ENCODE measurements at places on chromosomes 12 and 14.
A peak's percentile ranks its signal among the peaks of the same experiment; 100 is the strongest.

- no peak for DNase-seq
Measured at GRCh38 chr14:39265806-39266524, 32.2 kb downstream of the MIA2 start.

- no peak for DNase-seq
Measured at GRCh38 chr12:103687253-103687652, 100.2 kb downstream of the STAB2 start.

DNA sequence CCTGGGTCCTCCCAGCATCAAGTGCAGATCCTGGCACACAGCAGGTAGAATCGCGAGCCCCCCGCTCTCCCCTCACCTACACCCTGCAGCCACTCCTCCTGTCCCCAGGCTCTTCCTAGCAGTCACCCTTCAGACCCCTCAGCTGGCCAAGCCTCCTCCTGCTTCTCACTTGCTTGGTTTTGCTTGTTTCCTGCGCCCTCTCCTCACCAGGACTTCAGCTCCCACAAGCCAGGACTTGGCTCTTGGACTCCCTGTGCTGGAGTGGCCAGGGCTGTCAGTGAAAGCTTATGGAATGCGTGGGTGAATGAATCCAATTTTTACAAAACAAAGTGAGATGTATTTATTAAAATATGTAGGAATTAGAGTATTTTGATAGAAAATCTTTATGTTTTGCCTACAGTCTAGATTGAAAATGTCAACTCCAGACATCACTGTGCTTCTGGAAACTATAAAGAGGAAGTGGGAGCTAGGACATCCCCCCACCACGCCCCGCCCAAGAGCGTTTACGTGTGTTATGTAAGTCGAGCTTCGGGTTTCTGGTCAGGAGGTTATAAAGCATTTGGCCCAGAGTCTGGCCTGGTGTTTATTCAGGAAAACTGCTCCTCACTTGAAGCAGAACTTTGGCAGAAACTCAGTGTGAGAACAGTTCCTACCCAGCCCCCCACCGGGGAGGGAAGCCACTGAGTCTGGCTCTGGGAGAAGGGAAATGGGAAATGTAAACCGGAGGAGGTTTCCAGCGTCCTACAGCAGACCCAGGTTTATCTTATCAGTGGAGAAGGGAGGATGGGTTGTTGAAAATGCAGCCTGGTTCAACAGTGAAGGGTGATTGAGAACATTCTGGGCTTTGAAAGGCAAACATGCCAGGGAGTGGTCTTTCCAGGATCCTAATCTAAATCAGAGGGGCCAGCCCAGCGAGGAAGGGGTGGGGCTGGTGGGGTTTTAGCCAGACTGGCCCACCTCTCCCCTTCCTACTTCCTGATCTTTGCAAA is 8.8 kb downstream of the ALDH2 start:
- no peak for DNase-seq

DNA sequence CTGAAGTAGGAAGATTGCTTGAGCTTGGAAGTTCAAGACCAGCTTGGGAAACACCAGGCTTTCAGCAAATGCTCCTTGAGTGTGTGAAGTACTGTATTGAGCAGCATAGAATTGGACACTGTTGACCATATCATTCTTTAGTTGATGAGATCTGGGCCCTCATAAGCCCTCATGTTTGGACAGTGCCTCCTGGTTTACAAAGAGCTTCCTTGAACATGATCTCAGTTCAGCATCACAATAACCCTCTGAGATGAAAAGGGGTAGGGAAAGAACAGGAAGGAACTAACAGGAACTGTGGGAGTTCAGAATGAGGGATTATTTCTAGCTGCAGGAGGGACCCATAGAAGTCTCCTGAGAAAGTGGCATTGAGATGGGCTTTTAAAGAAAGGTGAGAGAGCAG is 153.2 kb downstream of the C12orf75 start:
- DNase-seq: no peak

DNA sequence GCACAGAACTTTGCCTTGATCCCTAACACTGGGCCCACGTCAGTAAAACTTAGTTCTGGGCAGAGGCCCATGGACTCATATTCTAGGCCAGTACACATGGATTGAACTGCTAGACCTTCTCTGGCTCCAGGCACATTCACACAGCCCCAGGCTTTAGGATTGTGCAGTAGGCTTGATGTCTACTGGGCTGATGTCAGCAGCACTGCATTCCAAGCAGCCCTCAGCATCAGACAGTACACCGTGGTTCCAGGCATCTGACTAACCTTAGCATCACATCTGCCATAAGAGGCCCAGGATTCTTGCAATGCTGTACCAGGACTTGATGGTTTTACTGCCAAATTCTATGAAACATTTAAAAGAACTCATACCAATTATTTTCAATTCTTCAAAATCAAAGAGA is 301.9 kb downstream of the CCER1 start:
- DNase-seq: no peak

DNA sequence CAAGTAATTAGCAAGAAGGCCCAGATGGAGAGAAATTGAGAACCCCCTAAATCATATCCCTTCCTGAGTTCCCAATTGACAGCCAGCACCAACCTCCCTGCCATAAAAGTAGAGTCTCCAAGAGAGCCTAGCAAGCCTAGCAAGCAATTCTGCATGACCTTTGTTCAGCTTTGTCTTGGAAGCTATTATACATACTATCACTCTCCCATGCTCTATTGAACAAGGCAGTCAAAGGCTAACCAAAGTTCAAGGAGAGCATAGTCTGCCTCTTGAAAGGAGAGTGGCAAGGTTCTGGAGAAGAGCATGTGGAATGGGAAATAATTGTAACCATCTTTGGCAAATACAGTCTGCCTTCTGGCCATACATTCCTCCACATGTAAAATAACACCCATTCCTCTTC is 7.8 kb downstream of the ACOT4 start:
- no peak for DNase-seq

DNA sequence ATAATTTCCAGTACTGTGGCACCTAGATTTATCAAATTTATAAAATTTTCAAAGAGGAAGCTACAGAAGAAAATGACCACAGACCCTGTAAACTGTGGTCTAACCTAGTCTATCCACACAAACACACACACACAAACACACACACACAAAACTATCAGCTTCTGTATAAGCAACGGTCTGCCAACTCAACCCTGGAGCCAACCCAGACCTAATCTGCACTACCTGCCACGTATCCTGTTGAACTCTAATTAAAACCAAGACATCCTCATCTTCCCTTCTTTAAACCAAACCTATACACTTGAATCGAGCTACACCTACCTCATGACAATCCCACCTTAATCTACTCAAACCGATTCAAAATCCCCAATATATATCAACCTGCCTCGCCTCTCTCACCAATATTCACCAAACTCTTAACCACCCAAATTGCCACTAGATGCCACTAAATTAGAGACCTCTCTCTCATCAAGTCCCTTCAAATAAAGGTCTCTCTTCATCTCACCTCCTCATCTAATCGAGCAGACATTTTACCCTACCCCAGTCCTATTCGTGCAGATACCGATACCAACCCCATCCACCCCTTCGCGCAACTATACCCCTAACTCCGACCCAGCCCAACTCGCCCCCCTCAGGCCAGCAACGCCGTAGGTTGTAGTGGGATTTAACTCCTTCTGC is 808 bp downstream of the ACIN1 start:
- DNase-seq: no peak

- DNase-seq: no peak
Measured at GRCh38 chr12:94689002-94689645, 38.8 kb upstream of the TMCC3 start.

- no peak for DNase-seq
Measured at GRCh38 chr14:23181946-23182345, 1.5 kb downstream of the SLC7A8 start.

GRCh38 chr14:37623426-37623951 is 28.1 kb downstream of the TTC6 start:
- DNase-seq: no peak

GRCh38 chr12:79098530-79098929 is 234.0 kb downstream of the SYT1 start:
- DNase-seq: no peak

- no peak for DNase-seq
Measured at GRCh38 chr12:80512781-80513180, 68.7 kb downstream of the PTPRQ start.

DNA sequence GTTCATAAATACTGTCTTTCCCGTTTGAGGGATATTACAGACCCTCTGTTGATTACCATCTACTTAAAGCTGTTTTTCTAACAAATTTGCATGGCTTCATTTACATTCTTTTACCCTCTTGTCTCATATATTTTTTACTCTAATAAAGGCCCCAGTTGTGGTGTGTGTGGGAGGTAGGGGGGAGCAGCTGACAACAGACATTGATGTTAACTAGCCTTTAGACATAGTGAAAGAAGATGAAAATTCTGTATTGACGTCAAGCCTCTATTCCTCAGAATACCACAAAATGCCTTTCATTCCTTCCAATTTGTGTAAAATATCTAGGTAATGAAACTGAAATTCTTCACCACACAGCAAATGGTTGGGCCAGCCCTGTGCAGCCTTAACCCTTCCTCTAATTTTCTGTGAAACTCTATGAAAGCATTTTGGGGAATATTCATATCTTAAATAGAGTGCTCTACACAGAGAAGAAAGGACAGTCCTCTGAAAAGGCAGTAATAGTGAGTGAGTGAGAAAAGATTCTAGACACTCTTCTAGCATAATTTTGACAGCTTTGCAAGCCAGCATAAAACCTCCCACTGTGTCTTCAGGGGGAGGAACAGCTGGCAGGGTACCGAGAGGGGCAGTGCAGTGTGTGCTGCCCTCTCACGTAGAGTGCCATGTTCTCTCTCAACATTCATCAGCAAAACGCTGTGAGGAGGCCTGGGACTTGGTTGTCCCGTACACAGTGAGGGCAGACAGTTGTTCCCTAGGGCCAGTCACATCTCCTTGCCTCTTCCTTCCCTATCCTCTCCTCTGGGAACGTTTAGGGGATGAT is 20.1 kb upstream of the CERS5 start:
- no peak for DNase-seq

GRCh38 chr14:78688503-78688902 is 518.3 kb downstream of the NRXN3 start:
- DNase-seq: no peak

GRCh38 chr12:6552140-6552551 is 3.7 kb downstream of the IFFO1 start:
- DNase-seq: no peak

DNA sequence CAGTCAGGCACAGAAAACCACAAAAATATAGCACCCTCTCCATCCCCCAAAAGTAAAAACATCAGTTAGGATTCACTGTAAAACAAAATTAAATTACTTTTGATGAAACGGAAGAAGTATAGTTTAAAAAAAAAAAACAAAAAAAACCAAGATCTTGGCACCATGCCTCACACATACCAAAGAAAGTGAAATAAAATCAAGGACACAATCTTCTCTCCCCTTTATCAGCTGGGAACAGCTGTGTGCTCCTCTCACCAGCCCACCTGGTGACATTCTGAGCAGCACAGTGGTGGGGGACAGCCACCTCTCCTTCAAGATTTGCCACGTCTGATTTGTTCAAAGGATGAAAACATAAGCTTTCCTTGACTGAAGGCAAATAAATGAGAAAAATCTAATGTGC is 55.5 kb downstream of the ESR2 start:
- DNase-seq: no peak

DNA sequence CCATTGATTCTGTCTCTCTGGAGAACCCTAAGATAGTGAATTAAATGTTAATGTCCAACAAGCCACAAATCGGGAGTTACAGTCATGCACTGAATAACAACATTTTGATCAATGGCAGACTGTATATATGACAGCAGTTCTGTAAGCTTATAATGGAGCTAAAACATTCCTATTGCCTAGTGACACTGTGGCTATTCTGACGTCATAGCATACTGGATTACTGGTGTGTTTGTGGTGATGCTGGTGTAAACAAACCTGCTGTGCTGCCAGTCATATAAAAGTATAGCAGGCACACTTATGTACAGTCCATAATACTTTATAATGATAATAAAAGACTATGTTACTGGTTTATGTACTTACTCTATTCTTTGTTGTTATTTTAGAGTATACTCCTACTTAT is 56.7 kb upstream of the BICD1 start:
- DNase-seq: no peak

- no peak for DNase-seq
Measured at GRCh38 chr14:21275261-21275858, 4.5 kb upstream of the RPGRIP1 start.

DNA sequence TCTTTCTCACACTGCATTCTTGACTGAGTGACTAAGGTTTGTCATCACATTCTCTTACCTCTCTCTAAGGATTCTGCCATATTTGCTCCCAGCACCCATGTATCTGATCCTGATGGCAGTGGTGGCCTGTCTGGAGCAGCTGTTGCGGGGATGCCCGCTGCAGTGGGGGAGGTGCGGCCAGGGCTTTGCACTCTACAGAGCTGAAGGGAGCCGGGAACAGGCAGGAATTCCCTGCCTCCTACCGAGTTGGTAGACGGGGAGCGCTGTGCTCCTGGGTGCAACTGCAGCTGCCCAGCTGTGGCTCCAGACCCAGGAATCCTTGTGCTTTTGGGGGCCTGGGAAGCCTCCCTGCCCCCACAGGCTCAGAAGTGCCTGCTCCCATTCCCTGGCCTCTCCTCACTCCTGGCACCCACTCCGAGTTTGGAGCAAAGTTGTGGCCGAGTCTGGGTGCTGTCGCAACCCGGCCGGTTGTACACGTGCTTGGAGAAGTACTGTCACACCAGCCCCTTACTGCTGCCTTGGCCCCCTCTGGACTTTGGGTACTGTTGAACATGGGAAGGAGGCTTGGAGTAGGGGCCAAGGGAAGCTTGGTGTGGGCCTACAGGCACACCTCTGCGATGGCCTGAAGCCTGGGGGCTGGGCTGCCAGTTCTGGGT is 106.9 kb upstream of the OR4E1 start:
- DNase-seq: no peak

GRCh38 chr14:100486025-100486828 is 101.0 kb downstream of the BEGAIN start:
- peak; percentile 57 for DNase-seq

DNA sequence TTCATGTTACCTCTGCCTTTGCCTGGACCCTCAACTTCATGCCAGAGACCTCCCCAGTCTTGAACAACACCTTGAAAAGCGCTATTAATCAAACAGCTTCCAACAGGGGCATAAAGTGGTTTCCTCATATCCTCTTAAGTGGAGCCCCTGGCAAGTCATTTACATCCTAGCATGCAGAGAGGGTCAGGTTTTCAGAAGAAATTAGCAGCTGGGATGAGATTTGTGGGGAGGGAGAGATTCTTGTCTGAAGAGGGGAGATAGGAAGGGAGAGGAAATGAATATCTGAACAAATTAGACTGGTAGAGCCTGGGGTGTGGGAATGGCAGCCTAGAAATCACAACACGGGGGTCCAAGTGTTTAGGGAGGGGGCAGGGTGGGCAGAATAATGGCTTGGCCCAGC is 45.6 kb downstream of the CALM1 start:
- DNase-seq: no peak

DNA sequence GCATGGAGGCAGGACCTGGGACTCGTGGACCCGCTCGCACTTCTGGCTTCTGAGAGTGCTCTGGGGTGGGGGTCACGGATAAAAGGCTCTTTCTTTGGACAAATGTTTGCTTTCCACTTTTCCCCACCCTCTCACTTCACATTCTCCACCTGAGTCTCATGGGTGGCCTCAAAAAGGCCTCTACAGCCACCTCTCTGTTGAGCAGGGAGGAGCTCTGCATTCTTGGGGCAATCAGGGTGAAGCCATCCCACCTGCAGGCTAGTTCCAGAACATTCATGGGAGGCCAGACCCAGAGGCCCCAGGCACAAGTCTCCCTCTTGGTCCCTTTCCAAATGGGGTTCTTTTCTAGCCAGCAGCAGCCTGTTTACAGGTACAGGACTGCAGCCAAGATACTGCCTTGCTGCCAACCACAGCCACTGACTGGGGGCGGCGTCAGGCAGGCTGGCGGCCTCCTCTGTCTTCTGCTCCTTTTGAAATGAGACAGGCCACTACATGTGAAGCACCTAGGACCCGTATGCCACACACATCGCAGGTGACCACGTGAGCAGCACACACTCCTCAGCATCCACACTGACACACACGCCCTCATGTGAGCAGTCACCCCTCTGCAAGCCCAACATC is 18.2 kb upstream of the CEBPE start:
- no peak for DNase-seq

Measured in NCI-H1417 (cell line).